Stimulated activated CD8-positive, alpha-beta memory T cell treated with anti-CD3 and anti-CD28 coated beads, Interleukin-2, amount 100 ng/mL, for 48 hours (primary cell): ENCODE measurements at places on chromosomes 2 and 18.
A peak's percentile ranks its signal among the peaks of the same experiment; 100 is the strongest.

DNA sequence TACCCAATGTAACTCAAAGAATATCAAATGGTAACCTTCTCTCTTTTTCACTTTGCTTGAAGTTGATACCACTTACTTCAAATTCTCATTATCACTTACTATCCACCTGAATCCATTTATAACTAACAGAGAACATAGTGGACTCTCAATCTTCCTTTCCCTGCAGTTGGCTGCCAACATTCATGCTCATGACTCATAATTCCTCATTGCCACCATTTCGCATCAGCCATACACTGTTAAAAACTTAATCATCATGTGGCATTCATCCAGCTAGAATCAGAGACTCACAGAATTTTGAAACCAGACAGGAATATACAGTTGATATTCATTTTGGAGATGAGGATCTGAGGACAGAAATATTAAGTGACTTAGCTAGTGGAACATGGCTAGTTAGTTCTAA, 56.8 kb downstream of the SLC4A10 start:
- no peak for DNase-seq

GRCh38 chr2:31258351-31258750, 24.4 kb downstream of the EHD3 start:
- no peak for DNase-seq

- no peak for DNase-seq
Observed at GRCh38 chr2:127155947-127156346, 49.0 kb upstream of the BIN1 start.

DNA sequence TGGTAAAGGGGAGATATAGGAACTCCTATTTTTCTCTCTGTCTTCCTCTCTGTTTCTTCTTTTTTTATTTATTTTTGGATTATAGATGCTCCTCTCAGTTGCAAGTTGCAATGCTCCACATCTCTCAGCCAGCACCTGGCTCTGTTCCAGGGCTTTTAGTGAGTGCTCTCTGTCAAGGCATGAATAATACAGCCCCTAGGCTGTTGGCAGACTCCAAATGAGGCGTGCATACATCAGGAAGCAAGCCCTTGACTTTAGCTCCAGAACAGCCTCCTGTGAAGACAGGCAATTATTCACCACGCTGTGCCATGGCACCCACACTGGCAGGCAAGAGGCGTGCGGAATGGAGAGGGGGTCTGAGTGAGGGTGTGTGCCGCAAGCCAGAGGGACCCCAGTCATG, 228.1 kb upstream of the PXDN start:
- DNase-seq, result no peak

- DNase-seq, result no peak
Observed at GRCh38 chr18:66682855-66683322, 79.0 kb upstream of the CDH19 start.

DNA sequence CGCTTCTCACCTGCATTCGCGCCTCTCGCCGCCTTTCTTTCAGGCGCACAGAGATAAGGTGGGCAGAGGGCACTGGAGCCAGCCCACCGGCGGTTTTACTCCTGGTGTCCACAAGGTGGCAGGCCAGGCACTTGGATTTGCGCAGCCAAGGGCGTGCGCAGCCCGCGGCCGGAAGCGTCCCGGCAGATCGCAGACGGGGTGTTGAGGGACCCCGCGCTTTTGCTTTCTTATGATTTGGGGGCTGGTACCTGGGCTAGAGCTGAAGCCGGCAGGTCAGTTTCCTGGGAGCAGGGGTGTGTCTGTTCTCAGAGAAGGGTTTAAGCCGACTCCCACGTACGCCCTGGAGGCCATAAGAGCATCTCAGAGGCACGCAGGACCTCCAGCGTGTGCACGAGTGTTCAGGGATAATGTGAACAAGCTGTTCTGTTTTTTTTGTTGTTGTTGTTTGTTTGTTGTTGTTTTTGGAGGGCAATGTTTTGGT, 305.6 kb upstream of the CXCR4 start:
- DNase-seq, result peak; percentile 71
